GM04503 (cell line): ENCODE measurements at places on chromosomes 1 and 21.

- DNase-seq = no peak
These were observed 77.6 kb downstream of the XCL2 start for GRCh38 chr1:168466092-168466713.

DNA sequence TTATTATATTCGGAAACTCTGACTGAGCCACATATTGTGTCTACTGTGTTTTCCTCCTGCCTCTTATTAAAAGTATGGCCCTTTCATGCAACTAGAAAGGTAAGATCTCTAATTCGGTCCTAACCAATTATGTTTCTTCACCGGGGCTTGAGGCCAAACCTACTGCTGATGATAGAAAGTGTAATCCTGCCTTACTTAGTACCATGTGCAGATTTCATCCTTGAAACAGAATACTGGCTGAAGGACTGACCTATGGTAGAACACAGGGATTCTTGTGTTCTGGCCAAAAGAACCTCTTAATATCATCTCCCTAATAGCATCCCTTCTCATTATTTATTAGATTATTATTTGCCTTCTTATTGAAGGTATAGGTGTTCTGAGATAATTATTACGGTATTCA lies 72.6 kb downstream of the TOR3A start:
- DNase-seq = no peak

- DNase-seq = no peak
These were observed 29.9 kb upstream of the PPP1R15B start for GRCh38 chr1:204441558-204441957.

GRCh38 chr1:10388387-10388715 lies 10.5 kb upstream of the PGD start:
- DNase-seq = no peak

GRCh38 chr1:155009221-155009711 lies 6.7 kb downstream of the ZBTB7B start:
- no peak for DNase-seq

- DNase-seq = no peak
These were observed 111.8 kb upstream of the USH2A start for GRCh38 chr1:216535059-216535458.

- DNase-seq = no peak
These were observed 59.0 kb upstream of the C8B start for GRCh38 chr1:57024855-57025254.

DNA sequence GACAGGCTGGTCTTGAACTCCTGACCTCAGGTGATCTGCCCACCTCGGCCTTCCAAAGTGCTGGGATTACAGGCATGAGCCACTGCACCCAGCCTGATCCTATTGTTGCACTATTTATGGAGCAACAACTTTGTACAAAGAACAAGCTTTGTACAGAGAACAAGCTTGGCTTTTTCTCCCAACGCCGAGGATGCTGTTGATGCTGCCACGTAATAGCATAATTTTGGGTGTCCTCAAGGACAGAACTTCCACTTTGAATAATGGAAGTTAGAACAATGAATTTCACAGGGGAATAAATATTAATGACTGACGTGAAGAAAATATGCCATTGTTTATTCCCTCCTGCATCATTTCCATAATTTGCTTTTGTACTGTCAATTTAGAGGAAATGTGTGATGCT lies 12.8 kb upstream of the RBP7 start:
- no peak for DNase-seq

- no peak for DNase-seq
These were observed 697.2 kb downstream of the USP25 start for GRCh38 chr21:16426936-16427335.

DNA sequence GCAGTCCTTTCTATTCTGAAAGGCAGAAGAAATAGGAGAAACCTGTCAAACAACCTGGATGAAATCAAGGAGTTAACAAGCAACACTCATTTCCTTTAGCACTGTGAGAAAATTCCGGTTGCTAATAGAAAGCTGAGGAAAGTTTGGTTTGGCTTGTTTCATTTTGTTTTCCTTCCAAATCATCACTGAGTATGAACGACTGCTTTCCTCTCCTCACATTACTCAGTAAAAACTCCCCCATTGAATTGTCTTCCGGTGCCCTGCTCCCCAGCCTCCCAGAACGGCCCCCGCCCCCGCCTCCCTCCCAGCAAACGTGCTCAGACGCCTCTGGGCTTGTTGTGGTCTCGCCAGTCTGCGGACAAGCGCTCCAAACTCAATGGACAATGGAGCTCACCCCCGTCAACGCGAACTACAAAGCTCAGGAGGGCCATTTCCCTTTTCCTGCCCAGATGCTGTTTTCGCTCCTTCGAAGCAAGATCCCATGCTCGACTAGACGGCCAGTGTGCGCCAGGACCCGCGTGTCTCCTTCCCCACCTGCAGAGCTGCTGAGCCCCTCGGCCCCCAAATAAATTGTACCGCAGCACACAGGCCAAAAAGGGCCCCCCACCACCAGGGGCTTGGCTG lies 747 bp downstream of the STX6 start:
- no peak for DNase-seq

DNA sequence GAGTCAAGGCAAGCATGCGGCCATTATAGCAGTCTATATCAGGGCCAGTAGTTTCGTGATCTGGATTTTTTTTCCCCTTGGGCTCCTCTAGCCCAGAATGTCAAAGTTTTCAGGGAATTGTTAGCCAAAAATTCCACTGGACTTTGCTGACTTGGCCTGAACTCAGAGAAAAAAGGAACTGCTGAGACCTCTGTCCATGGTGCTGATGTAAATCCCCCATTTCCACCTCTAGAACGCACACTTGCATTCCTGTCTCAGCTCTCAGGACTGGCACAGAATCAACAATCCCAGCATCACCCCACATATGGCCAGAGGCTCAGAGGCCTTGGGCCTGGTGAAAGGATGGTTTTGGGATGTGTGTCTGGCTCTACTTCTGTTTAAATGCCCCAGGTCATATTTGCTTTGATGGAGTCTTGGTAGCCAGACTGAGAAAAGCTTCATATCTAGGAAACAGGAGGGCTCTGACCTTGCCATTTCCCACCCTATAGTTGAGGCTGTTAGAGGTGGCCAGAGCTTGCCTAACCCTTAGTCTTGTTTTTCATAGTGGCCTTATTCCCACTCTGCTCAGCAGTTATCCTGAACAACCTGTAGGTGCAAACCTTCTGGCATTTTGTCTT lies 16.9 kb upstream of the EFCAB14 start:
- DNase-seq = no peak

- DNase-seq = no peak
These were observed 217.0 kb upstream of the PKN2 start for GRCh38 chr1:88466899-88467580.

- no peak for DNase-seq
These were observed 27.3 kb downstream of the F3 start for GRCh38 chr1:94514095-94514727.

DNA sequence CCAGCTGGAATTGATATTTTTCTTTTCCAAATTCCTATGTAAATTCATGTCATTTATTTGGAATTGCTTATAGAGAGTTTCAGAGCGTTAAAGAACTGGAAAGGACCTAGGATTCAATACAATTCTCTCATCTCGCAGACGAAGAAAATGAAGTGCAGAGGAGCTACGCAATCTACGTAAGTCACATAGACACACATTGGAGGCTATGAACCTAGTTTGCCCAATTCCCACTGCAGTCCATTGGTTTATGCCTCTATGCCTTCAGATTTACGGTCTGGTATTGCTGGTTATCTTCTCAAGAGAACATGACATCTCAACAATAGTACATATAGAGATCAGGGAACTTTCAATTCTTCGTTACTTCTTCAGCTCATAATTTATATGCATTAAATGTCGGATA lies 971 bp upstream of the RNF2 start:
- no peak for DNase-seq

GRCh38 chr1:93779540-93780165 lies 98.0 kb upstream of the BCAR3 start:
- no peak for DNase-seq

GRCh38 chr1:13759072-13759471 lies 59.1 kb downstream of the PRDM2 start:
- DNase-seq = no peak

GRCh38 chr1:229835226-229835625 lies 209.2 kb downstream of the URB2 start:
- no peak for DNase-seq

GRCh38 chr1:77039739-77040138 lies 172.5 kb downstream of the ST6GALNAC5 start:
- peak; percentile 94 for DNase-seq

GRCh38 chr1:219717536-219717935 lies 104.6 kb upstream of the ZC3H11B start:
- DNase-seq = no peak

DNA sequence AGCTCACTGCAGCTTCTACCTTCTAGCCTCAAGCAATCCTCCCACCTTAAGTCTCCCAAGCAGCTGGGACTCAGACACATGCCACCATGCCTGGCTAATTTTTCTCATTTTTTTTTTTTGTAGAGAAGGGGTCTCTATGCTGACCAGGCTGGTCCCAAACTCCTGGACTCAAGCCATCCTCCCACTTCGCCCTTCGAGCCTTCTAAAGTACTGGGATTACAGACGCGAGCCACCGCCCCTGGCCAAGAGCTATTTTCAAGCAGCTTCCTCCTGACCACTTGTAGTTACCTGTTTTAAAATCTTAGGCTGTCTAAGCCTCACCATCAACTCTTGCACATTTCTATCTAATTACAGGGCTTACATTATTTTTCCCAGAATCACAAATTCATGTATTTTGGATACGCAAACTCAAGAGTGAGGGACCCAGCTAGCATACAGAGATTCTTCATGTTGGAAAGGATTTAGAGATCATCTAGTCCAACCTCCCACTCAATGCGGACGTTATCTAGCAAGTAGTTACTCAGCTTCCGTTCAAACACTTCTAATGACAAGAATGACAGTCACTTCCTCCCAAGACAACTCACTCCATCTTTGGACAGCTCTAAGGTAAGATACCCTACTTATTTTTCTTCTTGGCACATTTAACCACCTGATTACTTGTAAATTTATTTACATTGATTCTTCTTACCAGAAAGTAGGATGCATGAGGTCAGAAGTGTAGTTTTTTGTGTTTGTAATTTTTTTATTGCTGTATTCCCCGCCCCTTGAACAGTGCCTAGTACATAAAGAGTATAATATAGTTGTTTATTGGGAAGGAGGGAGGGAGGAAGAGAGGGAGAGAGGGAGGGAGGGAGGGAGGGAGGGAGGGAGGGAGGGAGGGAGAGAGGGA lies 65.4 kb downstream of the LUZP1 start:
- no peak for DNase-seq

- DNase-seq = peak; percentile 91
These were observed 78.2 kb downstream of the MAP3K7CL start for GRCh38 chr21:29208682-29209059.

DNA sequence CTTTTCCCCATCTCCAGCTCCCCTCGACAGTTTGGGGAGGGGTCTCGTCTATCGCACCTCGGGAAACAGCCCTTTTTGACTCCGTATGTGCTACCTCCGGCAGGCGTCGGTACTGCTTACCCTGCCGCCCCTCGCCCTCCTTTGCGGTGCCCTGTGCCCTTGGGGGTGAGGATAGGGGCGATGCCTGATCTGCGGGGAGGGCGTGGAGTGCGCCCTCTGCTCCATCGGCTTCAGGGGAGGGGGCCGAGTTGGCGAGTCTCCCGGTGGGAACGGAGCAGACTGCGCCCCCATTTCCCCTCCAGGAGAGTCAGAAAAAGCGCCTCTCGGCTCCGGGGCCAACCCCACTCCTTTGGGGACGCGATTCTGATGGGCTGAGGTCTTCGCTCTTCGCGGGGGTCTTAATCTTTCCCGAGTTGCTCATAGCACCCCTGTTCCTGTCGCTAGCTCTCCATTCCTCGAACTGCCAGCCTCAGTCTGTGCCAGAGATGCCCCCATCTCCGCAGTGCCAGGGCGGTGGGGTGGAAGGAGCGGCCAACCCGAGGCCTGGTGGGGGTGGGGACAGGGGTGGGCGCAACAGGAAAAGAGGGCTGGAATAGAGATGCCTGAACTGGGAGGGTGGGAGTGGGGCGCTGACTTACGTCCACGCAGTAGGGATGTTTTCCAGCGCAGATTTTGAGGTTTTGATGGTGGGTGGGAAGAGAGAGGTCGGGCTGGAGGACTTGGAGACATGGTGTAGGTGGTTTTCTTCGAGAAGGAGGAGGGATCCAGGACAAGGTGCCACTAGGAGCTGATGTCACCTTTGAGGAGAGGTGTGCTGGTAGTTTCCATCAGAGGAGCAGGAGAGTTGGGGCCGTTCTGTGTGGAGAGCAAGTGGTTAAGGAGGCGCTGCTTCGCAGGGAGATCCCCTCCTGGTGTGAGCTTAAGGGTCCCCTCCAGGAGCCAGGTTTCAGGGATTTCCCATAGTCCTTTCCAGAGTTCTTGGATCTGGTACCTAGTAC lies 674 bp downstream of the PPFIA4 start:
- DNase-seq = no peak

- no peak for DNase-seq
These were observed 717 bp upstream of the MYCL start for GRCh38 chr1:39902460-39902807.

DNA sequence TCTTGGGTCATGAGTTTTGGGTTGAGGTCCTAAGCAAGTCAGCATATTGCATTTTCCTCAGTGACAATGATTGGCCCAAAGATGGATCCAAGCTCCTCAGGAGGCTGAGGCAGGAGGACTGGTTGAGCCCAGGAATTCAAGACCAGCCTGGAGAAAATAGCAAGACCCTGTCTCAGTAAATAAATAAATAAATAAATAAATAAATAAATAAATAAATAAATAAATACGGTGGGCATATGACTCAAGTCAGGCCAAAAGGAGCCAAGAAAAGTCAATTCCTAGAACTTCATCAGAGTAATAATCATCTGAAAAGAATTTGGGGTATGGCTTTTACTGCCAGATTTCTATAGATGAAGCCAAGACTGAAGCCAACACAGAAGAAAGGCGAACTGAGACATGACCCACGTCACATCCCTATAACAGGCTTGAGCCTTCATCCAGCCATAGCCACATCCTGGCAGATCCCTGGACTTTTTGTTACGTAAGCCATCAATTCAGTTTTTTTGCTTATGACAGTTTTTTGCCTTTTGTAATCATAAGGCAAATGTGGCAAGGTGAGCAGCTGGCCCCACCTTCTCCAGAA lies 88.5 kb upstream of the NFASC start:
- peak; percentile 32 for DNase-seq

DNA sequence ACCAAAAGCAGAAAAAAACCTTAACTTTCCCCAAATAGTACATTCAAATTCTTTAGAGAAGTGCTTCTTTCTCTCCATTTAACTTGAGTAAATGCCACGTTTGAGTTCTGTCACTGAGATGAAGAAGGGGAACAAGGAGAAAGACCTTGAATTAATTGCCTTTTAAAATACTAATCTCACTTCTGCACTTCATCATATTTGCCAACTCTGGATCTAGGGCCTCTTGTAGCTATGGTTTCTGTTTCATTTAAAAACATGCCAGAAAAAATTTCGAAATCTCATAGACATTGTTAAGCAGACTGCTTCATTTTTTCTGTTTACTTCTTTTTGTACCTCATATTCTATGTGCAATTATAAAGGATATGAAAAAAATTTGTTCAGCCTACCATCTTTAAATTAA lies 24.6 kb downstream of the MIXL1 start:
- peak; percentile 23 for DNase-seq

- no peak for DNase-seq
These were observed 7.3 kb downstream of the IL24 start for GRCh38 chr1:206904423-206905142.

DNA sequence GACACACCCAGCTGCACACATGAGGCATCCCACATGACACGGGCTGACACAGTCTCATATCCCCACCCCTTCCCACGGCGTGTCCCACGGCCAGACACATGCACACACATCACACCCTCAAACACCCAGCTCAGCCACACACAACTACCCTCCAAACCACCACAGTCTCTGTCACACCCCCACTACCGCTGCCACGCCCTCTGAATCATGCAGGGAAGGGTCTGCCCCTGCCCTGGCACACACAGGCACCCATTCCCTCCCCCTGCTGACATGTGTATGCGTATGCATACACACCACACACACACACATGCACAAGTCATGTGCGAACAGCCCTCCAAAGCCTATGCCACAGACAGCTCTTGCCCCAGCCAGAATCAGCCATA lies 22.6 kb downstream of the PODN start:
- no peak for DNase-seq
